ENCODE measurements at places on chromosomes 3 and 15.

- DNase-seq = no peak
These were observed 52.3 kb downstream of the WNT5A start for GRCh38 chr3:55434789-55435188.

GRCh38 chr3:32292085-32292796 lies 53.8 kb downstream of the CMTM8 start:
- DNase-seq = no peak

DNA sequence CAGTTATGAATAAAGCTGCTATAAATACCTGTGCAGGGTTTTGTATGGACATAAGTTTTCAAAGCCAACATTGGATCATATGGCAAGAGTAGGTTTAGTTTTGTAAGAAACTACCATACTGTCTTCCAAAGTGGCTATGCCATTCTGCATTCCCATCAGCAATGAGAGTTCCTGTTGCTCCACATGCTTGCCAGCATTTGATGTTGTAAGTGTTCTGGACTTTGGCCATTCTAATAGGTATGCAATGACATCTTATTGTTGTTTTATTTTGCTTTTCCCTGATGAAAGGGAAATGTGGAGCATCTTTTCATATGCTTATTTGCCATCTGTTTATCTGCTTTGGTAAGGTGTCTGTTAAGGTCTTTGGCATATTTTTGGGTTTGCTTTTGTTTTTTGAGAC lies 22.2 kb upstream of the BLM start:
- no peak for DNase-seq

GRCh38 chr3:53642211-53642610 lies 147.8 kb downstream of the CACNA1D start:
- DNase-seq = no peak

DNA sequence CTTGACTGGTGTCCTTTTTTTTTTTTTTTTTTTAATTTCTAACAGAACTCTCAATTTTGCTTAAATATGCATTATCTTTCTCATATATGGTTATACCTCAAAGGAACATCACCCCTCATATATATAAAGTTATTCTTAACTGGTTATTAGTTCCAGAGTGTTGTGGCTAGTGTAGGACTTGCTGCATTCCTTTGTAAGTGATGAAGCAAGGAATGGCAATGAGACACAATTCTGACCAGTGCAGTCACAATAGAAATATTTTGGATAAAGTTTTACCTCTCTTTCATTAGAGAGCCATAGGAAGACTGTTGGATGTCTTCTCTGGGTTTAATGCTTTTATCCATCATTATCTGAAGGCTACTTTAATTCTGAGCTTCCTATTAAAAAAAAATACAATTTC lies 75.5 kb upstream of the CBLB start:
- DNase-seq = no peak

DNA sequence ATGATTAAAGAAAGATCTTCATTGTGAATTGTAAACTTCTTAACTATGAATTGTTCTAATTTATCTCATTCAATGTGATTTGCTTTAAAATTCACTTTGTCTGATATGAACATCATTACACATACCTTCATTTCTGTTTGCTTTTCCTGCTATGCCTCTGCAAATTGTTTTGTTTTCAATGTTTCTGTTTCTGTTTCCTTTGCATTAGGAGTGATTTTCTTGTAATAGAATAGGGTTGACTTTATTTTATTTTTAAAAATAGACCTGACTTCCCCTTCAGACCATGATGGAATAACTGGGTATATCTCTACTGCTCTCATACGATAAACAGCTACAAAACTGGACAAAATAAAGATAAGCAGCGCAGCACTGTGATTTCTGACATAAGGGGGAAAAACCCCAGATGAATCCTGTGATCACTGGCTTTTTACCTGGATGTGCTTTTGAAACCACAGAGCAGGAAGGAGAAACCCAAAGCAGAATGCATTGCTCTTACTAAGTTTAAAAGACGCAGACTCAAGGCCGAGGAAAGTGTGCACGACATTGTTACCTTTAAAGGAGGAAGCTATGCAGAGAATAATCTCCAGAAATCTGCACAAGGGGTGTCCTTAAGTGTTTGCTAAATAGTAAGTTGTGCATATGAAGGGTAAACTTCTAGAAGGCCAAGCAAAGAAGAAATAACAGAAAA lies 420.2 kb downstream of the TBC1D5 start:
- no peak for DNase-seq

DNA sequence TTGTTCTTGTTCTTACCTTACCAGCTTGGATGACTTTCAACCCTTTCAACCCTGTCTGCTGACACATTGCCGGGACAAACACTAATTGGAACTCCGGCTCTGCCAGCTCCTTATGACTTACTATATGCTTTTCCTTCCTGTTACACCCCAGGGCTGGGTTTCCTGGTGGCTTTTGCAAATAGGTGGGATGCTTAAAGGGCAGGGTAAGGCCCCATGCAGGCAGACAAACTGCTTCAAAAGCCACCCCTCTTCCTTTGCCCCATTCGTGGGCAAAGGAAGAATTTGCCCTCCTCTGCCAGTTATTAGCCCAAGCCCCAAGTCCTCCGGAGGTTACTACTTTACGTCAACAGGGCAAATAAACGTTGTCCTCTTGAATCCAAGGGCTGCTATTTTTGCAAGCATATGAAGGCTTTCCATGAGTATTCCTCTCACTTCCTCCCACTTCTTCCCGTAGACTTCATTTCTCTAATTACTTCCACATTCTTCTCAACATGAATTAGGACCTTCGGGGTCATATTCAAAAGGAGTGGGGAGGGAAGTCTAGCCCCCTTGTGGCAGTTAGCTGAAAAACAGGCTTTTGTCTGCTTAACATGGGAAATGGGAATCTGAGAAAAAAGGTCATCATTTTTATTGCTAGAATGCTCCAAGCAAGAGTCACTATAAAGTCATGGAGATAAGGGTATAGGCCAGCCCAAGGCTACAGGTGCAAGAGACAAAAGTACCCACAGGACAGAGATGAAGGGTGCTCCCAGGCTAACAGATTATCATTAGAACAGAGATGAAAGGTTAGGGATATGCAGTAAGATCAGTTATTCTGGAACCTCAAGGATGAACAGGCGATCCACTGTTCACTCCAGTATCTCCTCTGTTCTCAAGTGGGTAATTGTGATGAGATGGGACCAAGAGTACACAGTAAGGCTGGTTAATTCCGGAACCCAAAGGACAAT lies 56.3 kb upstream of the FSTL1 start:
- DNase-seq = no peak

DNA sequence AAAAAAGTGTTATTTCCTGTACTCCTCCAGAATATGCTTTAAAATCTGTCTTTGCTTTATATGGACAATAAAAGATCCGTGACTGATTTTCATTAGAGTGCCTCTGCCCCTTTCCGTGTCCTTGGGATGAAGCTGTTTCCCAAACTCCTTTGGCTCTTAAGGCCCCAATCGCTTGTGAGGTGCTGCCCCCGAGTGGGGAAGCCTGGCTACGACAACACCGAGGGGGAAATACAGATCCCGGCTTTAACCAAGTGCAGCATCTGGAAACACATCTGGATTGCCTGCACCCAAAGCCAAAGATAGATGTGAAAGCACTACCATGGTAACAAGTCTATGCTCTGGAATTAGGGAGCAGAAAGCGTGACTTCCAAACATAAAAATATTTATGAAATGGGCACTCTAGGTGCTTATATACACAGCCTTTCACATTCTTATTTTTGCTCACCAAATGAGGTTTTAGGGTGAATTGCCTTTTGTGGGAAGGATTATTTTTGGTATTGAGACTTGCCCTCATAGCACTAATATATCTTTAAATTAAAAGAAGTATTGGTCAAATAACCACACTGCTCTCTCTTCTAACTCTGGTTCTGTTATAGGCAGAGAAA lies 40.6 kb upstream of the ADCY5 start:
- no peak for DNase-seq

DNA sequence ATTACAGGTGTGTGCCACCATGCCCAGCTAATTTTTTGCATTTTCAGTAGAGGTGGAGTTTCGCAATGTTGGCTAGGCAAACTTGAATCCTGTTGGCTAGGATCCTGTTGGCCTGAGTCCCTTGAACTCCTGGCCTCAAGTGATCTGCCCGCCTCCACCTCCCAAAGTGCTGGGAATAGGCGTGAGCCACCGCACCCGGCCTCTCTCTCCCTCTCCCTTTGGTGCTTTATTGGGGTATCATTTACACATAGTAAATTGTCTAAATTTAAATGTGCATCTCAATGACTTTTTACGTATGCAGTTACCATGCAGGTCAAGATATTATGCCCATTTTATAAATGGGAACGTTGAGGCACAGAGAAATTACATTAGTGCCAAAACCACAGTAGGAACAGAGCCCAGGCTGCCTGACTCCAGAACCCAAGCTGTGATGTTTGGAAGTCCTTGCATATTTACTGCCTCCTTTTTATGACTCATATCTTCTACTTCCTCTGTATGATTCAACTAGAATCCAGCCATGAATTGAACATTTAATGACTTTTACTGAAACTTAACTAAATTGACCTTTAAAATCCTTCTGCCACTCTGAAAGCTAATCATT lies 34.0 kb upstream of the RPP14 start:
- no peak for DNase-seq

GRCh38 chr3:14143271-14144225 lies 18.7 kb downstream of the TMEM43 start:
- no peak for DNase-seq

- DNase-seq = no peak
These were observed 23.1 kb downstream of the FGD5 start for GRCh38 chr3:14841836-14842235.

DNA sequence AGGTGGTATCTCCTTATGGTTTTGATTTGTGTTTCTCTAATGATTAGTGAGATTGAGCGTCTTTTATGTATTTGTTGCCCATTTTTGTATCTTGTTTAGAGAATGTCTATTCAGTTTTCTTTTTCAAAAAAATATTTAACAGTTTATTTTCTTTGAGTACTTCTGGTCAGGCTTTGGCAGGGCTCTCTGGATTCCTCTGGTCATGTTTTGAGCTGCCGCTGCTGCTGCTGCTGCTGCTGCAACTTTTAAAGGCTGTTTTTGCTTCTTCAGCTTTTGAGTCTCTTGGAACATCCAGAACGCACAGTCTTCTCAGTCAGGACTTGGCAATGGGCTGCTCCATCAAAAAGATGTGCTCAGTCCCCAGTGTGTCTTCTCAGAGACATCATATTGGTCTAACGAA lies 40.1 kb downstream of the REC114 start:
- no peak for DNase-seq

DNA sequence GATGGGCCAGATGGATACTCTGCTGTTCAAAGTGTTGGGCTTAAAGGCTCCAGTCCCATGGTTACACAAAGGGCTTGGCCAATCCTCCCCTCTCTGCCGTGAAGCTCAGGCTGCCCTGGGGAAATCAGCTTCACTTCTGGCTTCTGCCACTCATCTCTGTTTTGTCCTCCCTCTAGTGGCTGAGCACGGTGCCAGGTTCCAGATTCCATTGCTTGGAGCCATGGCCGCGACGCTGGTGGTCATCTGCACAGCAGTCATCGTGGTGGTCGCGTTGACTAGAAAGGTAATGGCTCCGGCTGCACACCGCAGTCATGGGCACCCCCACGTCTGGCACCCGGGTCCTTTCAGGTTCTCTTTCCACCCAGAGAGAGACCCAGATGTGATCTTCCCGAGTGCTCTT lies 5.6 kb downstream of the TIGIT start:
- DNase-seq = no peak

DNA sequence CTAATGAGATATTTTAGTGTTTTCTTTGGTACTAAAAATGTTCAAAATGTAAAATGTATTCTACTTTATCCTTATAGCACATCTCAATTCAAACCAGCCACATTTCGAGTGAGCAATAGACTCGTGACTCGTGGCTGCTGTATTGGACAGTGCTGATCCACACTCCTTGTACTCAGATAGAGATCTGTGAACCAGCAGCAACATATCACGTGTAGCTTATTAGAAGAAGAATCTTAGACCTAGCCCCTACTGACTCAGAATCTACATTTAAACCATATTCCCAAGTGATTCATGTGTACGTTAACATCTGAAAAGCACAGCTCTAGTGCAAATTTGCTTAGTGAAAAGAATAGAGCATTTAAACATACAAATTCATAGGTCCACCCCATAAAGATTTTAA lies 130.9 kb downstream of the IL1RAP start:
- no peak for DNase-seq

DNA sequence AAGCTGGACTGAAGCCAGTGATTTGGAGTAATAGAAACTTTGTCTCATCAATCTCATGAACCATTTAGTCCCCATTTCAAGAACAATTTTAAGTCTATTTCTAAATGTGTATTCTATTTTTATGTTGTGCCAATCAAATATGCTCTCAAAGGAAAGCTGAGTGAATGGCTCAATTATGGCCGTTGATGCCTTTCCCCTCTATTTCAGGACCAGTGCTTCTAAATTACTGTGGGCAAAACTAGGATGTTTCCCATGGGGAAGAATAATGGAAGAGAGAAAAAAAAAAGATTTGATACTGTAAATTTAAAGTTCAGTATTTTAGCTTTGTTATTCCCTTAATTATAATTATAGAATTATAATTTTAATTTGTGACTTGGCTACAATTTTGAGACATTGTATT lies 110.1 kb downstream of the CADM2 start:
- DNase-seq = no peak

- no peak for DNase-seq
These were observed 52.8 kb downstream of the FAM43A start for GRCh38 chr3:194738254-194739093.

GRCh38 chr3:50395070-50395860 lies 35.9 kb upstream of the TMEM115 start:
- no peak for DNase-seq

- no peak for DNase-seq
These were observed 52.2 kb upstream of the FAM98B start for GRCh38 chr15:38401701-38402100.

DNA sequence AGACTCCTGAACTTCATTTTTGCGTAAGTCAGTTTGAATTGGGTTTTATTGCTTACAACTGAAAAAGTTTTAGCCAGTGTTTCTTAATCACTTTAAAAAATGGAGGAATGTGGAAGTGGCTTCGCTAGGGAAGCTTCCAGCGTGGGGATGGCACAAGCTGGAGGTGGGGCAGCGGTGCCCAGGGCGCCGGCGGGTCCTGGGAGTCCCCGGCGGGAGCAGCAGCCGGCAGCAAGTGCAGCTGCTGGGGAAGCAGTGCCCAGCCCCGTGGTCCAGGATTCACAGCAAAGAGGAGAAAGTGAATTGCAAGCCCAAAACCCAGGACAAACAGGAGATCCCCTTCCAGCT lies 301.8 kb upstream of the PROK2 start:
- DNase-seq = no peak

DNA sequence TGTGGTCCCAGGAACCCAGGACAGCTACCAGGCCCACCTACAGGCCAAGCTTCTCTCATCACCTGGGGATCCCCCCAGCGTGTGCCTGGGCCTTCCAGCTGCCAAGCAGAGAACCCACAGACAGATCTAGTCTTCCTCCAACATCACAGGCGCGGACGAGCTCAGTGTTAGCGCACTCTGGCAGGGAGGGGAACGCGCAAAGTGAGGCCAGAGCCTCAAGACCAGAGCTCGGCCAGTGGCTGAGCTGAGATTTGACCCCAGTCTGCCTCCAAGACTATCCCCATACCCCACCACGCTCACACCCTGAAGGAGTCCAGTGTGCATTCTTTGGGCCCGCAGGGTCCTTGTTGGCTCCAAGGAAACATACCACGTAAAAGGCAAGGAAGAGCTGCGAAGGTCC lies 5.1 kb downstream of the MFGE8 start:
- no peak for DNase-seq

- DNase-seq = no peak
These were observed 138.9 kb downstream of the DUT start for GRCh38 chr15:48470096-48470495.
